NCI-H1417 treated with DMSO at 0.1 percent for 48 hours (cell line): ENCODE measurements at places on chromosomes 2 and 18.

GRCh38 chr2:118689033-118689432, 158.4 kb downstream of the EN1 start:
- no peak for DNase-seq

- DNase-seq, result peak; percentile 8
Observed at GRCh38 chr2:157839162-157839801, 36.8 kb downstream of the ACVR1 start.

DNA sequence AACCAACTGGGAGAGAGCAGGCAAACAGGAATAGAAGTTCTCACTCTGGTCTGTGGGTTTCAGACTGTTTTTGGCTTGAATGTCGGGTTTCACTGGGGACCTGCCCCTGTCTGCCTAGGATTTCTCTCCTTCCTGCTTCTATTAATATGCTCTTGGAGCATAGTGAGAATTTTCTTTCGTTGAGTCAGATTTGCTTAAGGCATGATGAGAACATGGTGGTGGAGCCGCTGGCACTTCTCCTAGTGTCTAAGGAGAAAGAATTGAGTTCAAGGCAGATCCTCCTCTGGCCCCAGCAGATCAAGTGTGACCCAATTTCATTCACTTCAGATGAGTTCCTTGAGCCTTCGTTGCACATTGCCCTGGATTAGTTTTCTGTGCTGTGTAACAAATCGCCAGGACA, 103.9 kb upstream of the HS6ST1 start:
- no peak for DNase-seq

GRCh38 chr2:122144884-122145283, 389.4 kb downstream of the TSN start:
- no peak for DNase-seq

DNA sequence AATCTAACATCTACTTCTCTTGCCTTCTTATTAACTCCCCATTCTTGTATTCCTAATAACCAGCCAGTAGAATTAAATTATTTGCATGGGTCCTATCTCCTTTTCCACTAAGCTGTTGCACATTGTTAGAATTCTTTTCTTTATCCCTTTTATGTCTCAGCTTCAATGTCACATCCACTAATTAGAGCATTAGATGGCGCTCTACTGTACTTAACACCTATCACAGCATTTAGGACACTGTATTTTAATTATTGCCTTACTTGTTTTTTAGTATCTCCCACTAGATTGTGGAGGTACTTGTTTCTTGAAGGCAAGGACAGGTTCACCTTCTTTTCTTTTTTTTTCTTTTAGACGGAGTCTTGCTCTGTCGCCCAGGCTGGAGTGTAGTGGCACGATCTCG, 3.8 kb downstream of the LIPT1 start:
- no peak for DNase-seq

- DNase-seq, result no peak
Observed at GRCh38 chr2:136000502-136000901, 15.1 kb upstream of the DARS1 start.

- no peak for DNase-seq
Observed at GRCh38 chr2:29010946-29011345, 29.8 kb downstream of the TOGARAM2 start.

DNA sequence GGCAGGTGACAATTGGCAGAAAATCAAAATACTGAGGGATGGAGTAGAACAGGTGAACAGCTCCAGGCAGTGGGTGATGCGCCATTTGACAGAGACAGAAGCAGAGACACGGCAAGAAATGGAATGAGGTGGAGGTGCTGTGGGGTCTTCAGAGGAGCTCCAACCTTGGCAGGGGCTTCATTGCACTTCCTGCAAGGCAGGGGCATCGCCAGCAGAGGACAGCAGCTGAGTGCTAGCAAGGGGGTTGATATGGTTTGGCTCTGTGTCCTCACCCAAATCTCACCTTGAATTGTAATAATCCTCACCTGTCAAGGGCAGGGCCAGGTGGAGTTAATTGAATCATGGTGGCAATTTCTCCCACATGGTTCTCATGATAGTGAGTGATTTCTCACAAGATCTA, 42.8 kb downstream of the CCDC68 start:
- DNase-seq, result no peak

GRCh38 chr2:65638443-65638842, 206.0 kb upstream of the SPRED2 start:
- no peak for DNase-seq

DNA sequence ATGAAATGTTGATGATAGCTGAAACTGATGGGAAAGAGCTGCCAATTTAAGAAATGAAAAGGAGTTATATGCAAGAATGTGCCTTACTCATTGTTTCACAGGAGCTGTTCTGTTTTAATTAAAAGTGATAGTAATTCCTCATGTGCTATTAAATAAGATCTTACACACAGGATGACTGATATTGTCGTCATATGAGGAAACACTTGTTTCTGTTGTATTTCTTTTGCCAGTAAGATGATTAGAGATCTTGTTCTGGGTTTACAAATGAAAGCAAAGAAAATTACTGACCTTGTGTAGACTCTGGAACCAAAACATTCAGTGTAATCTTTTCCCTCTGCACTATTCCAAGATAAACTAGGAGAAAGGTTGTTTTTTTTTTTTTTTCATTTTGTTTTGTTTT, 123.6 kb downstream of the MAP3K20 start:
- DNase-seq, result no peak
